ENCODE measurements at places on chromosomes 7 and 10.

DNA sequence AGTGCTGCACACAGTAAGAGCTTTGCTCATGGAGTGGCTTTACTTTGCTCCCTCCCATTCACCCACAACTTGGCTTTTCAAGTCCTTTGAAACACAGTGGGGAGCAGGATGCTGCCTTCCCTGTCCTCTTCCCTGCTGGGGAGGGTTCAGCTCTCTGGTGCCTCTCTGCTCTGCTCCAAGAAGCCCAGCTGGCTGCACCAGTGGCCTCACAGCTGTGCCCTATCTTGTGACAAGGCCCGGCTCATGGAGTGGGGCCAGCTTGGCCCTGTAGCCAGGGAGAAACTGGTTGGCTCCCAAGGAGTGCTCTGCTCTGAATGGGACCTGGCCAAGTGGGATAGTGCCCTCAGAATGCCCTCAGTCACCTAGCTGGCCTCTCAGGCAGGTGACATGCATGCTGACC is 212.3 kb upstream of the ZMIZ1 start:
- no peak for DNase-seq

DNA sequence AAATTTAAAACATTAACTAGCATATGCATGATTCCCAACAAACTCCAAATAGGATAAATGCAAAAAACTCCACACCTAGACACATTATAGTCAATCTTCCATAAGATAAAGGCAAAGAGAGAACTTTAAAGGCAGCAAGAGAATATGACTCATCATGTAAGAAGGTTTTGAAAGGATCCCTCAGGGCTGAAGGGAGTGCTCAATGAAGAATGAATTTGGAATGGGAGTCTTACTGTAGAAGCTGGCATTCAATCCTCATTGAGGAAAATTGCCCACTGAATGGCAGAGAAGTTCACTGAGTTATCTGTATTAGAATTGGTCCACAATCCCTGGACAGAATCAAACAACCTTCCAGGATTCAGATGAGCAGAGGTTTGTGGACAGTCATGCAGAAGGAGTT is 26.1 kb upstream of the ZNF365 start:
- DNase-seq, result no peak

- DNase-seq, result no peak
These were observed 97.6 kb upstream of the NFE2L3 start for GRCh38 chr7:26054386-26054785.

DNA sequence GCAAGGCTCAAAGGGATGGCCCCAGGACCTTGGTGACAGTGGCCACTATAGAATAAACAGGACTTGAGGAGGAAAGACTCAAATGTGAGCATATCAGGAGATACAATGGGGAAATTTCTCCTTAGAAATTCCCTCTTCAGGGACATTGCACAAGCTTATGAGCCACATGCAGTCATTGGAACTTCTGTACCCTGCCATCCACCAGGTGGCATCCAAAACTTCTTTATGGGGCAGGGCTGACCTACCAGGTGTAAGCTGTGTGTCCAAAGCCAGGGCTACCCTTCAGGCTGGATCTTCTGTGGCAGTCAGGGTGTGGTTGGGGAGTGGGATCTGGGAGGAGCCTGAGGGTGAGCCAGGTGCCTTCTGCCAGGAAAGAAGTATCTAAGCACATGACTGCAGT is 36.6 kb upstream of the LRRC18 start:
- no peak for DNase-seq

DNA sequence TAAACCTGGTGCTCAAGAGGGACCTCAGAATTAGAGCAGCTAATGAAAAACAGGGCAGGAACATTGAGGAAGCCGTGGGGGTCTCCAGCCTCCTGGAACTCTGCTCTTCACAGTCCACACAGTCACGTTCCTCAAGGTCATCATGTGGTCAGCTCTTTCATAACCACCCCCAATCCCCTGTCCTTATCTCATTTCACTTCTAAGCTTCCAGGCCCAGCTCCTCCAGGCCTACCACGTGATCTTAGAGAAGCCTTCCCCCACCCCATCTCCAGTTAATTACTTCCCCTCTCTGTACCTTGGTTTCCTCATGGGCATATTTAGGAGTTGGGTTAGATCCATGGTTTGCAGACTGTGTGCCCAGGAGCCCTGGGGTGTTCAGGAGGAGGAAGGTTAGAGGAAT is 106.4 kb upstream of the TCF7L2 start:
- DNase-seq, result no peak

GRCh38 chr7:4893929-4894475 is 10.5 kb upstream of the RADIL start:
- no peak for DNase-seq

DNA sequence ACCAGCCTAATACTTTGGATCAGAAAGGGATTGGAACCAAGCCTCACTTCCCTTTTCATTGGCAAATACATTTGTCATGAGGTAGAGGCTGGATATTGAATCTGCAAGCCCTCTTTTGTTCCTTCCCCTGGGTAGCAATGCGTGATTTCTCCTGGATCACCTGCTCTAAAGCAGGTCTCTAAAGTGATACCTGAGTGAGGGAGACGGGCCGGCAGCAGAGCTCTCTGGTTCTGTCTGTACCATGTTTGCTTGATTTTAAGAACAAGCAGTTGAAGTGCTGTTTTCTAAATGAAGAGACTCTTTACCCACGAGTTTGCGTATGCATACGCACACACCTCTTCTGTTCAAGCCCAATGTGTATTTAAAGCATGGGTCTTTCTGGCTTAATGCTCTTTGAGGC is 41.1 kb downstream of the GARS1 start:
- no peak for DNase-seq

DNA sequence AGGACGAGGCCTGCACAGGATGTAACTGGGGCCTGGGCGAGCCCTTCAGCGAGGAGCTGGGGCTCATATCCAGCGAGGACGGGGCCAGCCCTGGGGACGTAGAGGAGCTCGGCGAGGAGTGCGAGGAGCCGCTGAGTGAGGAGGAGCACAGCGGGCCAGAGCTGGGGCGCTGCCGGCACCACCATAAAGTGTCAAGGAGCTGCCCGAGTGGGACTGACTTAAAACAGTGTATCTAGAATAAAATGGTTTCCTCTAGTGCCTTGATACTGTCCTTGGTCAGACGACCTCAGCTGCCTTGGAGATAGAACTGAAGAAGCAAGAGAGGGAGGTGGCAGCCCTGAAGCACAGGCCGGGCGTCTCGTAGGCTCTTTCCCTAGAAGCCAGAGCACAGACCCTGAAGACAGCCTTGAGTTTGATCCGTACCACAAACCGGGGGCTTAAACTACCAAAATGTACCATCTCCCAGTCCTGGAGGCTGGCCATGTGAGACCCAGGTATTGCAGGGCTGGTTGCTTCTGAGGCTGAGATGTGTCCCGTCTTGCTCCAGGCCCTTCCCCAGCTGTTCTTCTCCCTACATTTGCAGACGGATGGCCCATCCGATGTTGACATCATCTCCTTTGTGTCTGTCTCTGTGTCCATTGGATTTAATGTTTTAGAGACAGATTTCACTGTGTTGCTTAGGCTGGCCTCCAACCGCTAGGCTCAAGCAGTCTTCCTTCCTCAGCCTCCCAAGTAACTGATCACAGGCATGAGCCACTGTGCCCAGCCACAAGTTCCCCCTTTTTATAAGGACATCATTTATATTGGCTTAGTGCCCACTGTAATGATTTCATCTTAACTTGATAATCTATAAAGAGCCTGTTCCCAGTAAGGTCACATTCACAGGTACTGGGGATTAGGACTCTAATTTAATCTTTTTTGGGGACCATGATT is 35.8 kb downstream of the DNAJB6 start:
- DNase-seq, result no peak

DNA sequence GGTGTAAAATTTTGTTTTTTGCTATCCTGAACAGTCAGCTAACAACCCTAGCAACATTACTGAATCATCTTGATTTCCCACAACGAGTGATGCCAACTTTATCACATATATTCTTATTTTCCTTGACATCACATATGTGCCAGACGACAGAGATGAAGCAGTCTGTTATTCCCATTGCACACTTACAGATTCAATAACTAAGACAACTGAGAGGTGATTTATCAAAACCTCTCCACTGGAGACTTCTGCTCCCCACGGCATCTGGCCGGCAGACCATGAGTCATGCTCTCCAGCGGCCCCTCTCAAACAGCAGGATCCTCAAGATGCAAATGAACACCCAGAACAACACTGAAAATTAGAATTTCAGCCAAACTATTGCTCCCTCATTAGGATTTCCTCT is 57.1 kb downstream of the AMPH start:
- no peak for DNase-seq

GRCh38 chr7:147829016-147829415 is 761.5 kb upstream of the C7orf33 start:
- no peak for DNase-seq

DNA sequence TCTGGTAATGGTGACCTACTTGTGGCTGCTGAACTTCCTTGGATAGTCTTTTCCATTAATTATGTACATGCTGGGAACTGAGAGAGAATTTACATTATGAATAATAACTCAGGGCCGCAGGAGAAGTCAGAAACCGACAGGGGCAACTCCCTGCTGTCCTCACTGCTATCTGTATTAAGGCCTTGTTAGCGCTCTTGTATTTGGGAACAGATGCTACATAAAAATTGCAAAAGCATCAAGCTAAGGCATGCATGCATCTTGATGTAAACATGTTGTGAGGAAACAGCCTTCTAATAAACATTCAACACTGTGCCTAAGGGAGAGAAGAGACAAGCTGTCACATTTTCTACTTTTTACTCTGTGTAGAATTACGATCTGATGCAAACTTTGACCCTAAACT is 158.4 kb downstream of the PARD3 start:
- DNase-seq, result no peak

DNA sequence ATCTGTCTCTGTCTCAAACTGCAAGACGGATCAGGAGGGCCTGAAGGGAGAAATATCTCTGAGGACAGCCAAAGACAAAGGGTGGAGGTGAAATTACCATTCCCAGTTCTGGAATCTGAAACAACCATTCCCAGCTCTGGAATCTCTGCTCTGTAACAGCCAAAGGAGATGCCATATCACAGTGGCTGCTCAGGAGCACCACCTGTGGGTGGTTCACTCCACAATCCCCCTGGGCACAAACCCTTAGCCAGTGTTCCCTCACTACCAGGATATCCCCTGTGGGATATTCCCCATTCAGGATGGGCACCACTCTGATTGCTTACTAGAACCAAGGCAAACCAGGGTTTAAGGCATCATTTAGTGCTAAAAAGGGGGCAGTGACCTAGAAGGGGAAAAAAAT is 199.0 kb downstream of the HTR7 start:
- DNase-seq, result peak; percentile 7

GRCh38 chr7:48617993-48618392 is 306.4 kb upstream of the CDC14C start:
- peak; percentile 5 for DNase-seq

DNA sequence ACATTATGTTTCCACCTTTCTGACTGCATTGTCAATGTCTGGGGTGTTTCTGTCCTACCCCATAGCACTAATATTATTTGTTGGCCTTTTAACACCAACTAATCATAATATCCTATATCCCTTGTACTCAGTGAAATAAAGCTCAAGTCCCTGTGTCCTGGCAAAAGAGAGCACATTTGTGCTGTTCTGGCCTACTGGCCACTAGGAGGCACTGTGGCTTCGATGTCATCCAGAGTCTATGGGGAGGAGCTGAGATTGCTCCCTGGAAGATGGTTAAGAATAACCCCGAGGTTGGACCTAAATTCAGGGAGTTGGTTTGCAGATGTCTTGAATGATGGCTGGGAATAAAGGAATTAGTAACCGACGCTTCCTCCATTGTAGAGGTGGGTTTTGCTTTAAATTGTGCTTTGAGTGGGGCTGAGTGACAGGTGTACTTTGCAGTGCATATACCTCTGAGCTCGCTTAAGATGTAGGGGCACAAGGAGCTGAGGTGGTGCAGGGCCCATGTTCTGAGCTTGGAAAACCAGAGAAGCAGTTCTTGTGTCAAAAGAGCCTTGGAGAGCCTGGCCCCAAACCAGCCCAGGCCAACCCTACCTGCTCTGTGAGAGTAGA is 191.2 kb upstream of the PRSS1 start:
- peak; percentile 53 for DNase-seq
